Psoas muscle (tissue), 8 donors: ENCODE measurements at places on chromosomes 13 and 19. TPM values are rescaled to one million over a fixed set of nuclear protein-coding genes. Genes with fewer than 3 reads are reported as not detected.

FCAR gene
- not detected for total RNA-seq

EFNA2 gene
- not detected for total RNA-seq

MOB3A gene
- total RNA-seq, result 19.8 TPM

ZNF578 gene
- 0.71 TPM for total RNA-seq

GRIK5 gene
- total RNA-seq, result 0.88 TPM

KIR2DL1 gene
- not detected for total RNA-seq
